ENCODE measurements at places on chromosomes 7 and 10.
A peak's percentile ranks its signal among the peaks of the same experiment; 100 is the strongest.

DNA sequence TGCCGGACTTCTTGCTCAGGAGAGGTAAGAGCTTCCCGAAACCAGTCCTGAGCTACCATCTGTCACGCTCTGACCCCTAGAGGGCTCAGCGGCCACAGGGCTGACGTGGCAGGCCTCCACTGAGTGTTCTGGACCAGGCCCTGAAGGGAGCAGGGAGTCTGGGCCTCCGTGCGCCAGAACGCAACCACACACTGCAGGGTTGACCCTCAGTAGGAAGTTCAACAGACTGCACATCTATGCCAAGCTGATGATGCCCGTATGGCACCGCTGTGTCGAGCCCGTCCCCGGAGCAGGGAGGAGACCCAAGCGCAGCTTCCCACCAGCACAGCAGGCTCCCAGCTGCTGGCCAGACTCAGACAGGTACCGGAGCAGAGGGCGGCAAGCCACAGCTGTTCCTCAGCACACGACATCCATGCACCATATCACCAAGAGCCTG is 39.2 kb downstream of the CAMK2B start:
- no peak for DNase-seq

GRCh38 chr10:112834751-112835181 is 115.3 kb upstream of the TCF7L2 start:
- no peak for DNase-seq

GRCh38 chr10:67618116-67618515 is 77.9 kb downstream of the CTNNA3 start:
- no peak for DNase-seq

GRCh38 chr7:113159746-113160339 is 41.5 kb upstream of the SMIM30 start:
- DNase-seq: peak; percentile 35

DNA sequence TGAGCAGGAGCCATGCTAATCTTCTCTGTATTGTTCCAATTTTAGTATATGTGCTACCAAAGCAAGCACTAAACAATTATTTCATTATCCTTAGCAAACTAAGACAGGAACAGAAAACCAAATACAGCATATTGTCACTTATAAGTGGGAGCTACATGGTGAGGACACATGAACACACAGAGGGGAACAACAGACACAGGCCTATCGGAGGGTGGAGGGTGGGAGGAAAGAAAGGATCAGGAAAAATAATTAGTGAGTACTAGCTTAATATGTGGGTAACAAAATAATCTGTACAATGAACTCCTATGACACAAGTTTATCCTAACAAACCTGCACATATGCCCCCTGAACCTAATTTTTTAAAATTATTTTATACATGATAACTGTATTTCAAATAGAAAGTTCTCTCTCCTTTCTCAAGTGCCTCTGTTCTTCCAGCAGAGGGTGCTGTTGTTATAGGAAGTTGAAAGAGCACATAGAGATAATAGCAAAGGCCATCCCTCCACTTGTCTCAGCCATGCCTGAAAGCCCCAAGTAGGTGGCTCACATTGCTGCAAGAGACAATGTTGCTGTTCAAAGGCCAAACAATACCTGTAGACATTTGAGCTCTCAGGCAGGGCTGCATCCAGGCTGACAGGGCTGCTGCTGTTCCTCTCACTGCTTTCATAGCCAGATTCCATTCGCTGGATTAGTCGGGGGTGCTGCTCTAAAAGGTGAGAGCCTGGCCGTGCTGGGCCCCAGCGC is 33.4 kb upstream of the PPP3CB start:
- peak; percentile 82 for DNase-seq

GRCh38 chr10:17166699-17167098 is 34.8 kb downstream of the TRDMT1 start:
- DNase-seq: no peak

DNA sequence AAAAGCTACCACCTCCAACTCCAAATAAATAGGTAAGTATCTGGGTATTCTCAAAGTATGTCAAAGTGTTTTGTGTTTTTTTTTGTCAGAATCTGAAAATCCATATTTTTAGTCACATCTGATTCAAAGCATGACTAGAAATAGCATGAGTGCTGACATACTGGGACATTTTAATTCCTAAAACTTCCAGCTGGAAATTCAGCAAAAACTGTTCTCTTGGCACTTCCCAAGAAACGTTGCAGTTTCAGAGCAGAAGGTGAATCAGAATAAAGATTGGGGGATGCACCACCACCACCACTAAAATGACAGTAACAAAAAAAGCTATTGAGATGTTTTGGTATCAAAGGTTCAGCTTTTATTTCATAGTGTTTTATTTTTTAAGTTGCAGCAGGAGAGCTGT is 724.6 kb upstream of the CELF2 start:
- DNase-seq: no peak

DNA sequence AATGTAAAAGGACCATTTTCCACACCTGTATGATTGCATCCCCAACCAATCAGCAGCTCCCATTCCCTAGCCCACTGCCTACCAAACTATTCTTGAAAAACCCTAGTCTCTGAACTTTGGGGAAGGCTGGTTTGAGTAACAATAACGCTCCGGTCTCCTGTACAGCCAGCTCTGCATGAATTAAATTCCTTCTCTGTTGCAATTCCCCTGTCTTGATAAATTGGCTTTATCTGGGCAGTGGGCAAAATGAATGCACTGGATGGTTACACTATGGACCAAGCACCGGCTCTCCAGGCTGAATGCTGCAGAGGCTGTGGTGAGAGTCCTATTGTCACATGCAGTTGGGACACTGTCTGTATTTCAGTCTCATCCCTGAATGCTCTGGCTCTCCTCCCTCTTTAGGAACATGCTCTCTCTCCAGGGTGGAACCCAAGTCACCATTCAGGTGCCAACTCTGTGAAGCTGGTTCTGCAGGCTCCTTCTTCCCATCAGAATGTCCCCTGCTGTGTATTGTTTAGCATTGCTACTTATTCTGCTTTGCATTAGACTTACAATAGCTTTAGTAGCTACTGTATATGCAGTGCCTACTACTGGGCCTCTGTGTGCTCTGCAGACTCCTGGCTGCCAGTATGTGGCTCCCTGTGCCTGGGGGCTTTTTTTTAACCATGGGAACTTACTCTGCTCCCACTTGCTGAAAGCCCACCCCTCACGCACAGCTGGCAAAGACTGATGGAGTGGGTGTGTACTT is 6.9 kb downstream of the CCL24 start:
- no peak for DNase-seq

- peak; percentile 81 for DNase-seq
Measured at GRCh38 chr7:77415823-77416620, at the start of gene GSAP. GSAP (minus strand) TSS chr7:77416349; CDS start chr7:77416321, 28 bp downstream.

DNA sequence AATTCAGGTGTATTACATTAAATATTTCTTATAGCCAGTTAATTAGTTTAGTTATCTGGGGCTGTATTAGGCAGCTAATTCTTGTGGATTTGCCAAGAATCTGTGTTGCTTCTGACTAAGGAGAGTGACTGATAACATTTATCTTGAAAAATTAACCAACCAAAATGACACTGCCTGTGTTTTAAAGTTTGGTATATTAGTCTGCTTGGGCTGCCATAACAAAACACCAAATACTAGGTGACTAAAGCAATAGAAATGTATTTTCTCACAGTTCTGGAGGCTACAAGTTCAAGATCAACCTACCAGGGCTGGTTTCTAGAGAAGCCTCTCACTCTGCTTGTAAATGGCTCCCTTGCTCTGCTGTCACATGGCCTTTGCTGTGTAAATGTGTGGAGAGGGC is 12.9 kb downstream of the EXOC4 start:
- no peak for DNase-seq

GRCh38 chr10:14653271-14654161 is 121.2 kb downstream of the FAM107B start:
- DNase-seq: no peak

- no peak for DNase-seq
Measured at GRCh38 chr10:108465871-108466641, 1301.5 kb upstream of the SORCS1 start.

DNA sequence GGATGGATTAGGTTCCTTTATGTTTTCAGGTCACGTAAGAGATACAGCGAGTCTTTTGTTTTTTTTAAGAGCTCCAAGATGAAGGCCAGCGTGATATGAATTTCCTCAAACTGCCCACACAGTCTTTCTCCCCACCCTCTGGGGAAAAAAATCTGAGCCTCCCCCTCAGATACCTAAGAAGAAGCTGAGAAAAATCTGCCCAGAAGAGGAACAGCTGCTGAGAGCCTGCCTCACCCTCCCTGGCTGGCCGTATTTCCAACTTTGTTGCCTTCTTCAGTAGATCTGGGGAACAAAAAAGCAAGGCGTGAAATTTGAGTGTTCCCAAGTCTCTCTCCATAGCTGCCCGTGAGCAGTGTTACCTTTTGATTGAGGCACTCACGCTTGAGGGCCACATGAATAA is 208.1 kb downstream of the KIAA1217 start:
- DNase-seq: no peak

GRCh38 chr7:41977151-41977651 is 259.8 kb downstream of the GLI3 start:
- no peak for DNase-seq
